Hair follicular keratinocyte (primary cell): ENCODE measurements at places on chromosomes 2 and 18. TPM values are rescaled to one million over a fixed set of nuclear protein-coding genes. Genes with fewer than 3 reads are reported as not detected.

The ANTXR1 gene
- total RNA-seq: 17.3 and 19.4 TPM in 2 replicates

The TOGARAM2 gene
- total RNA-seq: not detected in 2 replicates

The ERBB4 gene
- not detected in 2 replicates for total RNA-seq

The CAPN14 gene
- total RNA-seq: 0.30 and 0.47 TPM in 2 replicates

The SCYGR8 gene
- not detected in 2 replicates for total RNA-seq

The ASXL3 gene
- total RNA-seq: 0.11 TPM in 1 of 2 replicates, not detected in the other

The LHCGR gene
- not detected in 2 replicates for total RNA-seq

The HAUS1 gene
- total RNA-seq: 66.7 and 92.2 TPM in 2 replicates

The TEKT4 gene
- not detected in 2 replicates for total RNA-seq

The MC2R gene
- total RNA-seq: not detected in 2 replicates

The LAMA1 gene
- 20.2 and 36.9 TPM in 2 replicates for total RNA-seq

The IGFBP5 gene
- 0.08 and 0.23 TPM in 2 replicates for total RNA-seq

The CASP8 gene
- 15.6 and 15.7 TPM in 2 replicates for total RNA-seq

The SULT1C2 gene
- not detected in 2 replicates for total RNA-seq

The APLF gene
- total RNA-seq: 2.2 and 2.3 TPM in 2 replicates

The SCYGR3 gene
- total RNA-seq: not detected in 2 replicates

The GALNT13 gene
- under 0.01 TPM in 1 of 2 replicates, not detected in the other for total RNA-seq

The SPATS2L gene
- total RNA-seq: 61.2 and 79.7 TPM in 2 replicates

The VIL1 gene
- not detected in 2 replicates for total RNA-seq

The PKP4 gene
- 29.8 and 36.5 TPM in 2 replicates for total RNA-seq

The CCT4 gene
- total RNA-seq: 191 and 253 TPM in 2 replicates

The FBLN7 gene
- total RNA-seq: 0.23 TPM in 1 of 2 replicates, not detected in the other

The COL5A2 gene
- 43.5 and 52.9 TPM in 2 replicates for total RNA-seq

The CACNB4 gene
- total RNA-seq: 0.04 and 0.08 TPM in 2 replicates

The KIF5C gene
- total RNA-seq: under 0.01 and 0.38 TPM in 2 replicates

The KLF11 gene
- total RNA-seq: 6.6 and 9.3 TPM in 2 replicates

The KLHL41 gene
- total RNA-seq: 0.04 TPM in 1 of 2 replicates, not detected in the other

The EFEMP1 gene
- 215 and 218 TPM in 2 replicates for total RNA-seq

The SULT1C4 gene
- not detected in 2 replicates for total RNA-seq

The MRPL19 gene
- total RNA-seq: 48.2 and 88.4 TPM in 2 replicates

The ABHD3 gene
- total RNA-seq: 7.7 and 8.8 TPM in 2 replicates

The AMER3 gene
- total RNA-seq: not detected in 2 replicates

The MERTK gene
- total RNA-seq: 0.15 TPM in 1 of 2 replicates, not detected in the other

The TNFRSF11A gene
- total RNA-seq: 0.16 and 0.23 TPM in 2 replicates

The NAT8 gene
- not detected in 2 replicates for total RNA-seq

The CELF4 gene
- total RNA-seq: not detected in 2 replicates

The CRYGC gene
- total RNA-seq: not detected in 2 replicates

The SERPINB7 gene
- total RNA-seq: 8.7 and 9.4 TPM in 2 replicates

The DES gene
- total RNA-seq: not detected in 2 replicates

The TNP1 gene
- total RNA-seq: not detected in 2 replicates

The PUM2 gene
- total RNA-seq: 13.7 and 15.6 TPM in 2 replicates

The CFAP65 gene
- not detected in 2 replicates for total RNA-seq

The HJURP gene
- 10.9 and 34.3 TPM in 2 replicates for total RNA-seq

The MAIP1 gene
- total RNA-seq: 17.6 and 35.1 TPM in 2 replicates
